Hair follicular keratinocyte (primary cell): ENCODE measurements at places on chromosomes 1 and 21. TPM values are rescaled to one million over a fixed set of nuclear protein-coding genes. Genes with fewer than 3 reads are reported as not detected.

Gene LSS
- total RNA-seq = 142 and 182 TPM in 2 replicates

Gene C1orf87
- 0.94 TPM in 1 of 2 replicates, not detected in the other for total RNA-seq

Gene LENEP
- total RNA-seq = not detected in 2 replicates

Gene NCMAP
- not detected in 2 replicates for total RNA-seq

Gene CCDC190
- total RNA-seq = not detected in 2 replicates
